ENCODE measurements at places on chromosomes 2 and 18.

DNA sequence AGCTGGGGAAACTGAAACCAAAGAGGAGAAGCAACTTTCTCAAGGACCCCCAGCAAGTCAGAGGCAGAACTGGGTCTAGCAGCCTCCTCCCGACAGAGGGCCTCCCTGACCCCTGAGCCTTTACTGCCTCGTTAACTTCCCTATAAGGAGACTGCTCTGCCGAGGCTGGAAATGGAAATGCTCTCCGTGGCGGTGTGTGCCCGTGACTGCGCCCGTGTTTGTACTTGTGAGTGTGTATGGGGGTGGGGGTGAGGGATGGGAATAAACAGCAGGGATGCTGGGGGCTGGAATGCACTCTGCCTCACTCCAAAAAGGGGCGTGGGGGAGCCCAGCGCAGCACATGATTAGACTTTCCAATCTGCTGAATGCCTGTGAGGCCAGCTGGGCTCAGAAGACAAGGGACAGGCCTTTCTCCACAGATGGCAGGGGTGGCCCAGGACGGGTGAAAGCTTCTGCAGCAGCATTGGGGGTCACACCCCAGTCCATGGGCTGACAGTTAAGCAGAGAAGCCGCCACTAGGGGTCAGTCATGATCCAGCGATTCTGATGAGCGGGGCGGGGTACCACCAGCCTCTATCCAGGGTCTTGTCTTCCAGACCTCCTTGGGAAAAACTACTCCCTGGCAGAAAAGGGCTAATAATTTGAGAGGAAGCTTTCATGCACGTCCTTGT, 26.8 kb downstream of the MPHOSPH10 start:
- H3K4me1 ChIP-seq: no peaks in the 10 kb centered on the region
- no peak overlapping the region for H3K27ac ChIP-seq
- H3K4me3 ChIP-seq: no peak overlapping the region
- H3K36me3 ChIP-seq: no peaks in the 10 kb centered on the region

DNA sequence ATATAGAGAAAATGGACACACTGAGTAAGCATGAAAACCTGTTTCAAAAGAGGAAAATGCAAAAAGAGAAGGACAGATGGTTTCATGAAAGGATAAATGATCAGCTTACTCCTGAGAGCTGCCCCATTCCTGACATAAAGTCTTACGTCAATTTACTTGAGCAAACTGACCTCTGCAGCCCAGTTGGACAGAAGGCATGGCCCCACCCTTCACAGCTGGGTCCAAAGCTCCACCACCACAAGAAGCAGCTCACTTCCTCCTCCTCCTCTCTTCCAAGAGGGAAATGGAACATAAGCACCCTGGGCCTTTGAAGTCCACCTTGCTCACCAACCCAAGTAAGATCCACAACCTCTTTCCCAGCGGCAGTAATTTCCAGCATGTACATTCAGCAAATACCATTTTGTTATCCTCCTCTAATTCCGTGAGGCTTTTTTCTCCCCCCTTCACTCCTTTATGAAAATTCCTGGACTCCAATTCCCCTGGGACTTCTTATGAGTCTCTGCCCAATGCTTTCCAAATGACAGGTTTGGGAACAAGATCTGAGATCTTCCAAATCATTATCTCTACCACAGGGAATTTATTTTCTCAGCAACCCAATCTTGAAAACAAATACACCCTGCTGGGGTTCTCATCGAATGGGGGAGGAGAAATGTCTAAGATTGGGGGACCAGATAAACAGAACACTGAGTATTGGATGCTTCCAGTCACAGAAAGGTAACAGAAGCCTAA, 10.1 kb downstream of the COL4A4 start:
- no peaks in the 10 kb centered on the region for H3K36me3 ChIP-seq
- H3K27me3 ChIP-seq: peaks cover 5% of the 10 kb centered on the region
- H3K27ac ChIP-seq: peak overlapping the region; percentile 74
- H3K4me3 ChIP-seq: no peak overlapping the region
- no peaks in the 10 kb centered on the region for H3K4me1 ChIP-seq

GRCh38 chr2:60867848-60868247, 13.5 kb upstream of the REL start:
- no peak overlapping the region for H3K27ac ChIP-seq
- no peak for DNase-seq
- H3K36me3 ChIP-seq: no peaks in the 10 kb centered on the region
- no peaks in the 10 kb centered on the region for H3K4me1 ChIP-seq
- H3K27me3 ChIP-seq: no peaks in the 10 kb centered on the region

GRCh38 chr2:130370490-130370889, 14.6 kb downstream of the PTPN18 start:
- no peak for DNase-seq
- no peaks in the 10 kb centered on the region for H3K36me3 ChIP-seq

DNA sequence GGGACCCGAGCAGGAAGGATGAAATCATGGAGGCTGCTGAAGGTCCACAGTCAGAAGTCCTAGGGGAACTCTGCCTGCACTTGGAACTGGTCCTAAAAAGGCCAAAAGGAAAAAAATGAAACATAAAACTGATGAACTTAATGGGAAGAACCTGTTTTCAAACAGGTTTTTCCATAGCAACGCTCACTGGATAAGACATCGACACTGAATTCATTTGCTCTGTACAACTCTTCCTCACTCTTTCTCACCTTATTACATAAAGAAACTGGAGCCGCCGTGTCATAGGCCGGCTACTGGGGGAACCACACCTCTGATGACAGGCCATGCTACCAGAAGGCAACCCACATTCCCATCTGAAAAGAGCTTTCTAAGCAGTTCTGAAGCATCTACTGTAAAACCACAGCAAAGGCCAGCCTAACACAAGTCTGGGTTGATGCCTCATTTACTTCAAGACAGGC, 83.6 kb downstream of the FARSB start:
- DNase-seq: no peak
- peaks cover 17% of the 10 kb centered on the region for H3K4me1 ChIP-seq
- no peaks in the 10 kb centered on the region for H3K27me3 ChIP-seq
- no peaks in the 10 kb centered on the region for H3K36me3 ChIP-seq

DNA sequence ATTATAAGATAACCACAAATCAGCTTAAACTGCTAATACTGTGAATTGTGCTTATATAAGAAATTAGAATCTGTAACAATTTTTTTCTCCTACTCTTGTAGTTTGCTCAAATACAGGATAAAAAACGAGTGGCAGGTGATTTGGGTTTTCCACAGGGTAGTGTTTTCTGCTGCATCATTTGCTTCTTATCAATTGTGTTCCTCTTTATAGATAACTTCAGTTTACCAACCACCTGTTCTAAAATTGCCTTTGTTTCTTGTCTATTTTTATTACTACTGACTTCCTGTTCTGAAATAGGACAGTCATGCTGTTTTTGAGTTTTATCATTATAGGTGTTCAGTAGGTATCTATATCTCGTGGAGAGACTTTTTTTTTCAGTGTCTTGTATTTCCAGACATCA, 56.9 kb downstream of the MFSD6 start:
- H3K27ac ChIP-seq: no peak overlapping the region
- no peaks in the 10 kb centered on the region for H3K27me3 ChIP-seq
- no peak for DNase-seq
- H3K4me3 ChIP-seq: no peak overlapping the region
- H3K36me3 ChIP-seq: no peaks in the 10 kb centered on the region
- H3K4me1 ChIP-seq: peaks cover 32% of the 10 kb centered on the region

DNA sequence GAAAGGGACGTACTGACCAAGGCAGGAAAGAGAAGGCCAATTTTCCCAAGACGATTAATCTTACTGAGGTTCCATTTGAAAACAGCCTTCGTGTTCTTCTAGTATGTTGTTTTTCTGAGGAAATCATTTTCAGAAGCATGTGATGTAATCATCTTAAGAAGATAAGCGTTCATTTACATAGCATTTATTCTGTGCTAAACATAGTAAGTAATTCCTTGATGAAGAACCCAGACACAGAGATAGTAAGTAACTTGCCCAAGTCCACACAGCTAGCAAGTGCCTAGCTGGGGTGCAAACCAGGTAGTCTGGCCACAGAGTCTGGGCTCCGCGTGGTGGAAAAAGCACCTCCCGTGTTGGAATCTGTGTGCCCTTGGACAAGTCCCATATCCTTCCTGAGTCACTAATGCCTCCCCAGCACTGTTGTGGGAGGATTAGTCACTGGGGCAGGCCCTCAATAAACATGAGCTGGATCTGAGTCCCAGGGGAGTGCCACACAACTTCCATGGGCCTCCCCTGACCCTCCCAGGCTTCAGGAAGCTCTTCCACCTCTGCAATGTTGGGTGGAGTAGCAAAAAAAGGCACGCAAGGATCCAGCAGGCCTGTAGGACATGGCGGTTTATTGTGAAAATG, 26.9 kb upstream of the ASAP2 start:
- peak; percentile 49 for DNase-seq
- peaks cover 20% of the 10 kb centered on the region for H3K4me1 ChIP-seq
- H3K27ac ChIP-seq: peak overlapping the region; percentile 92
- H3K36me3 ChIP-seq: no peaks in the 10 kb centered on the region
- H3K4me3 ChIP-seq: no peak overlapping the region

GRCh38 chr18:2612996-2613395, 41.6 kb downstream of the NDC80 start:
- H3K27me3 ChIP-seq: no peaks in the 10 kb centered on the region
- DNase-seq: no peak
- H3K27ac ChIP-seq: no peak overlapping the region
- no peak overlapping the region for H3K4me3 ChIP-seq
- H3K4me1 ChIP-seq: no peaks in the 10 kb centered on the region

DNA sequence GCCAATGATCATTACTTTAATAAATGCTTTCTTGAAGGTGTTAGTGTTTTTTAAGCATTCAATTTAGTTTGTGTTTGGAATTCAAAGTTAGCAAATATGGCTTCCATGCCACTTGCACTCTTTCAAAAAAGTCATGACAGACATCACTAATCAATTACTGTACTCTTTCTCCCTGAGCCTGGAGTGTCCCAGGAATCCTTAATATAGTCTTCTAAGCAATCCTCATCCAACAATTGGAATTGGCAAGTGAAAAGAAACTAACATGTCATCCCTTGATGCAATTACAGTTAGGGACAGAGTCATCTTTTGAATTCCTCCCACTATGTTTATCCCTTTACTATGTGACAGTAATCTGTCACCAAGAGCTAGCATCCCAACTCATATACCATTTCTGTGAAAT, 29.7 kb upstream of the GPR55 start:
- H3K36me3 ChIP-seq: no peaks in the 10 kb centered on the region
- H3K27ac ChIP-seq: no peak overlapping the region
- no peaks in the 10 kb centered on the region for H3K27me3 ChIP-seq
- H3K4me1 ChIP-seq: peaks cover 4% of the 10 kb centered on the region
- DNase-seq: no peak

DNA sequence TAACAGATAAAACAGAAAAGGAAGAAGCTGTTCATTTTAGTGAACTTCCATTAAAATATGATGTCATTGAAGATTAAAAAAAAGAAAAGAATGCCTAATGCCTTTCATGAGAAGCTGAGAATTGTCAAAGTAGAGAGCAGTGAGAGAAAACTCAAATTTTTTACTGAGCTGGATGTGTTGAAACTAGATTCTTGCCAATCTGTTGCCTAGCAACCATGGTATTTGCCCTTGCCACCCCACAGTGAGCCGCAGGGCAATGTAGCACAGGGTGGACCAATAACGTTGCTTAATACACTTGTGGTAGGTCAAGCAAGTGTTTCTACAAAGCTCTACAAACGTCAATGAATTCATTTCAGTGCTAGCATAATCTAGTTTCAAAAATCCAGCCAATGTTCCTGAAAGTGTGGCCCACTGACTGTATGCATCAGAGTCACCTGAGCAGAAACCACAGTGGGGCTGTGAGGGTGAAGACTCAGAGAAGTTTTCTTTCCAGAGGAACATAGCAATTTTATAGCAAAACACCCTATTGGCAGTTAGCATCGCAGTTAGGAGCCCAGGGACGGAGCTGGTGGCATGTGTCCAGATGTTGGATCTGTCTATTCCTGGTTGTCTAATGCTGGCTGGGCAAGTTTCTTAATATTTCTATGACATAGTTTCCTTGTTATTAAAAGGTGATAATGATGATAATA, 132.2 kb downstream of the DOCK10 start:
- H3K36me3 ChIP-seq: no peaks in the 10 kb centered on the region
- peak; percentile 24 for DNase-seq
- H3K4me1 ChIP-seq: peaks cover 12% of the 10 kb centered on the region
- H3K4me3 ChIP-seq: no peak overlapping the region
- H3K27me3 ChIP-seq: no peaks in the 10 kb centered on the region
- H3K27ac ChIP-seq: no peak overlapping the region

GRCh38 chr2:182318466-182319220, 108.2 kb downstream of the PDE1A start:
- H3K27ac ChIP-seq: no peak overlapping the region
- DNase-seq: no peak
- H3K36me3 ChIP-seq: no peaks in the 10 kb centered on the region
- H3K4me1 ChIP-seq: no peaks in the 10 kb centered on the region
- H3K27me3 ChIP-seq: no peaks in the 10 kb centered on the region

- H3K27ac ChIP-seq: no peak overlapping the region
- peak; percentile 14 for DNase-seq
- no peaks in the 10 kb centered on the region for H3K4me1 ChIP-seq
Observed at GRCh38 chr18:65235966-65236624, 514.7 kb upstream of the CDH7 start.

Data from hepatocyte (in vitro differentiated cells).